ENCODE measurements at places on chromosomes 11 and 22. TPM values are rescaled to one million over a fixed set of nuclear protein-coding genes. Genes with fewer than 3 reads are reported as not detected.
A peak's percentile ranks its signal among the peaks of the same experiment; 100 is the strongest.

DNA sequence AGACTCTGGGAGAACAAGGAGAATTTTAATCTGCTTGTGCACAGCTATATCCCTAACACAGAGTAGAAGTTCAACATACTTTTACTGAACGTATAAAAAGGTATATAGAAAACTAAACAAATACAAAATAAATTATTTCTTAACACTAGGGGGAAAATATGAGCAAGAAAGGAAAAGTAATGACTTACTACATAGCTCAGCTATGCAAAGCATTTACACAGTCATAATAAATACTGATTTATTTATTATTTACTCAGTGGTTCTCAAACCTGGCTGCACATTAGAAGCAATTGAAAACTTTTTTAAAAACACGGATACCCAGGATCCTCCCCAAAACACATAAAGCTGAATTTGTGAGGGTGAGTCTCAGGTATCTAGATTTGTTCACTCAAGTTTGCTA lies 182.5 kb downstream of the TTC28 start:
- peak; percentile 14 for DNase-seq

DNA sequence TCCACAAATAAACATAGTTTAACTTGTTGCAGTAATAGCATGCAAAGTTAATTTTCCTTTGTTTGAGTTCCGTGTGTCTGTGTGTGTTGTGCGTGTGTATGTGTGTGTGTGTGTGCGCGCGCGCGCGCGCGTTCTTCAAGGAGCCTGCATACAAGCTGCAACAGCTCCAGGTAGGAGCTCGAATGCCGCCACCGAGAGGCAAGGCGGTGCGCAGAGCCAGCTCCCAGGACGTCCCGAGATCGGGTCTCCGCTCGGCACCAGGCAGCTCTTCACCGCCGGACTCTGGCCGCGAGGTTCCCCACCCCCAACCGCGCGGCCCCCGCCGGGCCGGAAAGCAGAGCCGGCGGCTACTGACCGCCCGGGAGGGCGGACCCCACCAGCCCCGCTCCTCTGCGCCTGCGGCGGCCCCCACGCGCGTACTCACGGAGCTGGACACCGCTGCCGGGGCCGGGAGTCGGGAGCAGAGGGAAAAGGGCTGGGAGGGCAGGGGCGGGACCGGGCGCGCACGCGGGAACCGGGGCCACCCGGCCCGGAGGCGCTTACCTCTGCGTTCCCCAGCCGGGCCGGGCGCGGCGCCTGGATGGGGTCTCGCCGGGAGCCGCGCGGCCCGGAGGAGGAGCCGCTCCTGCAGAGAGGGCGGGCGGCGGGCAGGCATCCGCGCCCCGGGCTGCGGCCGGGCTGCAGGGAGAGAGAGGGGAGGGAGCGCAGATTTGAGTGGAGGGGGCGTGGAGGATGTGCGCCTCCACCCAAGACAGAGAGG lies 40.4 kb upstream of the AKIP1 start:
- DNase-seq: peak; percentile 61

DNA sequence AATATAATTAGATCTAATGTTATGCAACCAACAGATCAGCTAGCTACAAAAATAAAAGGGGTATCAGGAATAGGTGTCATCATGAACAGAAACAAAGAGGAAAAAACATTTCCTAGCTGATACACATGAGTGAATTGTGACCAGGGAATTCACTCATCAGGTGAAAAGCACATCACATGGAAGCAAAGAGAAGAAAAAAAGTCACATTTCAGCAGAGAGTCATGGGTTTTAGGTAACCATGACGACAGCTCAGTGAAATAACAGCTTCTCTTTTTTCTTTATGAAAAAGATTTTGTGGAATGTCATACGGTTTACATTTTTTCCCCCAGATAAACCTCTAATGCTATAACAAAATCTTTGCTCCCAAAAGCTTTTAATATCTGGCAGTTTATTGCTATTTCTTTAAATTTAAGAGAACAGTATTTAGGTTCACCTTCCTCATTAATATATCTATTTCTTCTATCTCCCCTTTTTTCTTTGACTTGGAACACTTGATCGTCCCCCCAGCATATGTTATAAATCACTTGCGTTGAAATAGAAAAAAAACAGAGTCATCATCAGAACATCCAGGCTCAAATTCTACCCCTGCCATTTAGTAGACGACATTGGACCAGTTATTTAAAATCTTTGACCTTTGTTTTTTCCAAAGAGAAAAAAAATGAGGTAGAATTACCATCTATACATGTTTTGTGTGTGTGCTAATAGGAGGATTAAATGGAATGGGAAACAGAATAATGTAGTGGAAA lies 5.3 kb downstream of the TYR start:
- peak; percentile 14 for DNase-seq

DNA sequence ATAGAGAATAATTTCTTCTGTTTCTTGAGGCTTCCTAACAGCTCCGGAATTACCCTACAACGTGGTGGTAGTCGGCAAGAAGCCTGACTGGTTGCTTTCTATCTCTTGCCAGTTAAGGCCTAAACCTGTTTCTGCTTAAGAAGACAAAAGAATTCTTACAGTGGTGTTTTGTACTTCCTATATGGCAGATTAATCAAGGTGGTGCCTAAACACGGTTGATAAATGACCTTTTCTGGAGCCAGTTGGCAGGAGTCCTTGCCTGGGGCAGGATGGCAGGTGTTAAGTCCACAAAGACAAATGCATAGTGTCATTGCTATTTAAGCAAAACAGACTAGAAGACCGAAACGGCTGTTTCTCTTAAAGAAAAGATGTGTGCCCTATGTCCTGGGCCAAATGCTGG lies 9.9 kb downstream of the GVQW3 start:
- DNase-seq: no peak

CALCA gene
- not detected for total RNA-seq

- DNase-seq: no peak
These were observed 106.4 kb upstream of the KIRREL3 start for GRCh38 chr11:127106938-127107337.

DNA sequence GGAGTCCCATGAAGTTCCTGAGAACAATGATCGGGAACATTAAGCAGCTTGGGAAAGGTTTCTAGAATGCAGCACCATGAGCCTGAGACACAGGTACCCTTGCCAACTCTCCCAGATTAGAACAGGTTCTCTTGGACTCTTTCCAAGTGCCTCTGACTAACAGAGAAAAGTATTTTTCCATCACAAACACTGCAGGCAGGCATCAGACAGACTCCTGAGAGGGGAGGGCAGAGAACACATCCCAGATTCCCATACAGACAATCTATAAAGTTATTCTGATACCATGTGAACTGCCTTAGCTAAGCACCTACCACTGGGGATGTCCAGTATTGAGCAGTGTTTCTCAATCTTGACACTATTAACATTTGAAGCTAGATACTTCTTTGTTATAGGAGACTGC lies 27.3 kb downstream of the SERGEF start:
- peak; percentile 93 for DNase-seq

DNA sequence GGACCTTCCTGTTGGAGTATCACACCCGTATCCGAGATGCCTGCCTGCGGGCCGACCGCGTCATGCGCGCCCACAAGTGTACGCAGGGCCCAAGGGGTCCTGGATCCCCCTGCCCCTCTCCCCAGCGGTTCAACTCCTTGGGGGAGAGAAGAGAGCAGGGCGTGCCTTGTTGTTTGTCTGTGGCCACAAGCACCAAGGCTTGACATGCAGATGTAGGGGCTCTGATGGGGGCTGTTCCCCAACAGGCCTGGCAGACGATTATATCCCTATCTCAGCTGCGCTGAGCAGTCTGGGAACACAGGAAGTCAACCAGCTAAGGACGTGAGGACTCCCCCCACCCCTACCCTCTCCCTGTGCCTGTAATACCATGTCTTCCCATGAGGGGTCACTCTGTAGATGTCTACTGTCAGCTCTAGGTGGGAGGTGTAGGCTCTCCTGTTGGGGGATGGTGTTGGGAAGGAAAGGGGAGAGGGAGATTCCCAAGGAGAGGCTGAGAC lies 6.8 kb downstream of the CFL1 start:
- DNase-seq: no peak

- no peak for DNase-seq
These were observed 130.7 kb downstream of the SOX6 start for GRCh38 chr11:16225623-16226022.

- no peak for DNase-seq
These were observed 61.4 kb downstream of the DDX10 start for GRCh38 chr11:108726077-108726800.

DTX4 gene
- total RNA-seq: 17.0 TPM

- no peak for DNase-seq
These were observed 35.9 kb downstream of the PPFIBP2 start for GRCh38 chr11:7549681-7550080.

DNA sequence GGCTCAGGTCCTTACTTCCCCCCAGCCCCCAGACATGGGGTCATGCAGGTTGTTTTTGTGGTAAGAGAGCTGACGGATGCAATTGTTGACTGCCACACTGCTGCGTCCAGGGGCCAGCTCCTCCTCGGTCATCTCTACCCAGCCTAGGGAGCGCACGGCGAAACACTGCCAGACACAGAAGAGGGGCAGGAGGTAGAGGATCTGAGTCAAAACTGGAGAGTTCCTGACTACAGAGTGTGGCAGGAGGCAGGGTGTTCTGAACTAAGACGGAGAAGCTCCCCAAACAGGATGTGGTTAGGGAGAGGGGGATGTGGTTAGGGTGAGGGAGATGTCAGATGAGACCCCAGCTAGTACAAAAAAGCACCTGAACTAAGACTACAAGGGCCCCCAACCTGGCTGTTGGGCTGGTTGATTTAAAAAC lies 12.3 kb downstream of the SMPD1 start:
- no peak for DNase-seq

GRCh38 chr22:38860283-38861169 lies 11.5 kb downstream of the CBX6 start:
- DNase-seq: no peak

VPS37C gene
- total RNA-seq: 10.7 TPM

C1QTNF6 gene
- total RNA-seq: 2.1 TPM

GRCh38 chr22:24489011-24489410 lies 6.1 kb upstream of the UPB1 start:
- no peak for DNase-seq

TEX12 gene
- not detected for total RNA-seq

GRCh38 chr11:45606514-45607281 lies 58.7 kb downstream of the CHST1 start:
- DNase-seq: no peak

Measured in renal cortical epithelial cell (primary cell).